Psoas muscle (tissue), 8 donors: ENCODE measurements at places on chromosomes 1 and 21. TPM values are rescaled to one million over a fixed set of nuclear protein-coding genes. Genes with fewer than 3 reads are reported as not detected.
A peak's percentile ranks its signal among the peaks of the same experiment; 100 is the strongest.

Gene NTRK1
- 0.58 TPM for polyA plus RNA-seq

Gene BRDT
- polyA plus RNA-seq = not detected

DNA sequence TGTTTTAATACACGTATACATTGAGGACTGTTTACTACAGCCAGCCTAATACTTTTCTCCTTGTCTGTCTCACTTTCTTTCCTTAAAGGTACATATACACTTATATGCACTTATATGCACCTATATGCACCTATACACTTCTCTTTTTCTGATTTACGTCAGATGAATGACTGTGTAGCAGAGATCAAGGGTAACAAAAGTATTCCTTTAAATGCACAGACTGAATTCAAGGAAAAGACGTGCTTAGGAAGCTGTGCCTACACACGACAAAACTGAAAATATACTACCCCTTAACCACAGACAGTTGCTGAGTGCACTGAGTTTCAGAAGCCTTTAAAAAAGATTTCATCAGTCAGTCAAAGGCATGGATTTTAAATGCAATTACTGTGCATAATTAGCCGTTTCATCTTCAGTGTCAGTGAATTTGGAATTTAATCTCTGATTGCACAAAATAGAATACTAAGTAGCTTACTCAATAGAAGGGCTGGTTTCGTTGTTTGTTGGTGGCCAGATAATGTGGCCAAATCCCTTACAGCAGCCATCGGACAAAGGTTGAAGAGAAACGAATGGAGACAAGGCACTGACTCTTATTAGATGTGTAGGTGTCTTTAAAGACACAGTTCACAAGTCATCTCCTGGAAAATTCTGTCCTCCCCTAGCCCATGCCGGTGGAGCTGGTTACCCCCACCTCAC, 38.3 kb upstream of the TARBP1 start:
- no peaks in the 10 kb centered on the region for H3K27me3 ChIP-seq
- H3K4me1 ChIP-seq = peaks cover 57% of the 10 kb centered on the region
- DNase-seq = no peak
- H3K4me3 ChIP-seq = no peak overlapping the region
- H3K36me3 ChIP-seq = no peaks in the 10 kb centered on the region
- peak overlapping the region; percentile 88 for H3K27ac ChIP-seq

DNA sequence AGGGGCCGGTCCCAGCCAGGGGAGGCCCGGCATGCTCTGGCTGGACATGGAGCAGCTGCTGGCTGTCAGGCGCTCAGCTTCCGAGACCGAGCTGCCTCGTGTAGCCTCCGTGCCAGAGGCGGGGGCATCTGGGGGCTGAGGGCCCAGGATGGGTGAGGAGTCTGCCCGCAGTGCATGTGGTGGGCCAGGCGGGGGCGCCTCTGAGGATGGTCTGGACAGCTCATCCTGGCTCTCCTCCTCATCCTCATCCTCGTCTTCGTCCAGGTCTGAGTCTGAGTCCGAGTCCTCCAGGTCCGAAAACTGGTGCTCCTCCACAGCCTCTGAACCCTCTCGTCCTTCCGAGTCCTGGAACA, 28.9 kb upstream of the EDN2 start:
- peaks cover 25% of the 10 kb centered on the region for H3K4me1 ChIP-seq
- H3K27me3 ChIP-seq = no peaks in the 10 kb centered on the region
- no peak overlapping the region for H3K4me3 ChIP-seq
- DNase-seq = no peak
- H3K36me3 ChIP-seq = no peaks in the 10 kb centered on the region
- no peak overlapping the region for H3K27ac ChIP-seq

DNA sequence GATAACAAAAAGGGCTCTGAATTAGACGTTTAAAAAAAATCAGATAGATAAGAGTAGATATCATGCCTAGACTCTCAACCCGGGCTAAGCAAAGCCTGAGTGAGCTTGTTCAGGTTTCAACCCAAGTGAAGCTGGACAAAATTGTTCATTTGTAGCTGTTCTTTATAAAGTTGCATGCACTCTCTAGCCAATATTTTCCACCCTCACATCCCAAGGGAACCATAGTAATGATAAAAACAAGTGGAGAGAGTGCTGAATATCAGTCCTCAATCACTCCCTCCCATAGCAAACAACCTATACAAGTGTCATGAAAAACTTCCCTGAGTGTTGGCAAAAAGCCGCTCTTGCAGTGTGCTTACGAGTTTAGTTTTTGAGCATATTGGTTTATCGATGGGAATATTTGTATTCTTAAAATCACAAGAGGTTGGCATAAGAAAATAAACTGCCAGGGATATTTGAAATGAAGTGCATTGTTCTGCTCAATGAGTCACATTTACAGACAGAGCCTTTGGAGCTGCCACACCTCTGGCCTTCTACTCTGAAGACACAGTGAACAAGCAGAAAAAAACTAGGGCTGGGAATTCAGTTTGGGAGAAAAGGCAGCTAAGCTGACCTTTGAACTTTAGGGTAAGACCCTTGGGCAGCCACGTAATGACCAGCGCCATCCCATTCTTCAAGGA, 2.2 kb upstream of the CLCA2 start:
- no peak for DNase-seq
- no peak overlapping the region for H3K4me3 ChIP-seq
- H3K27me3 ChIP-seq = no peaks in the 10 kb centered on the region
- H3K27ac ChIP-seq = no peak overlapping the region

Gene GJB4
- polyA plus RNA-seq = not detected

GRCh38 chr1:202254454-202255252, 61.1 kb downstream of the LGR6 start:
- no peak overlapping the region for H3K4me3 ChIP-seq
- H3K36me3 ChIP-seq = no peaks in the 10 kb centered on the region
- no peaks in the 10 kb centered on the region for H3K4me1 ChIP-seq
- no peaks in the 10 kb centered on the region for H3K27me3 ChIP-seq
- DNase-seq = no peak

GRCh38 chr1:221030990-221031389, 151.7 kb downstream of the HLX start:
- no peaks in the 10 kb centered on the region for H3K27me3 ChIP-seq
- DNase-seq = no peak
- peaks cover 26% of the 10 kb centered on the region for H3K4me1 ChIP-seq
- H3K36me3 ChIP-seq = no peaks in the 10 kb centered on the region
- H3K27ac ChIP-seq = no peak overlapping the region
- no peak overlapping the region for H3K4me3 ChIP-seq
